ENCODE measurements at places on chromosomes 5 and 9. TPM values are rescaled to one million over a fixed set of nuclear protein-coding genes. Genes with fewer than 3 reads are reported as not detected.

PCDHB7 gene
- total RNA-seq: not detected

- no peak for DNase-seq
- H3K27ac ChIP-seq: no peak overlapping the region
- no peaks in the 10 kb centered on the region for H3K36me3 ChIP-seq
Observed at GRCh38 chr5:74239261-74239660, 401.3 kb downstream of the ENC1 start.

GRCh38 chr5:9785751-9786150 is 155.6 kb upstream of the TAS2R1 start:
- no peak overlapping the region for H3K4me3 ChIP-seq
- no peak overlapping the region for H3K27ac ChIP-seq
- H3K36me3 ChIP-seq: no peaks in the 10 kb centered on the region
- DNase-seq: no peak

- no peaks in the 10 kb centered on the region for H3K27me3 ChIP-seq
- no peaks in the 10 kb centered on the region for H3K4me1 ChIP-seq
- H3K4me3 ChIP-seq: no peak overlapping the region
- H3K36me3 ChIP-seq: no peaks in the 10 kb centered on the region
- no peak for DNase-seq
Observed at GRCh38 chr9:69382135-69382534, 57.1 kb downstream of the ENTREP1 start.
